Activated CD4-positive, alpha-beta T cell treated with anti-CD3 and anti-CD28 coated beads, Interleukin-2, Interleukin-4, amounts not matched to agents 100 ng/mL and 50 ng/mL, durations not matched to agents 16 hours and 8 hours (primary cell): ENCODE measurements at places on chromosomes 11 and 22.

- no peak for DNase-seq
These were observed 764.8 kb upstream of the FAT3 start for GRCh38 chr11:91459840-91460239.

- peak; percentile 12 for DNase-seq
These were observed 555.8 kb downstream of the BUD13 start for GRCh38 chr11:116217006-116217405.

DNA sequence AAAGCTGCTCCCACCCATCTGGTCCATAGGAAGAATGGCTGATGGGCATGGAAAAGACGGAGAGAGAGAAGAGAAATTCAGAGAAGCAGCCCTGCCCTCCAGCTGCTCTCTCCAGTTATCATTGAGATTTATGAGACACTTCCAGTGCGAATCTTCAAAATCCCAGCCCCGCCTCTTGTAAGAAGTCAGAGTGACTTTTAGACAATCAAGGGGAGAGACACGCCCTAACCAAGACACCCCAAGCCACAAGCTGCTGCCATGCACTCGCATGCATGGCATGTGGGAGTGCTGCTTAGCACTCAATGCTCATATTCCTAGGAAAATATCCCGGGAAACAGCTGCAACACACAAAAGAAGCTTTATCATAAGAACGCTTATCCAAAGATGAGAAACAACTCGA is 110.6 kb upstream of the BID start:
- no peak for DNase-seq

GRCh38 chr11:99739464-99740089 is 718.8 kb downstream of the CNTN5 start:
- peak; percentile 3 for DNase-seq

DNA sequence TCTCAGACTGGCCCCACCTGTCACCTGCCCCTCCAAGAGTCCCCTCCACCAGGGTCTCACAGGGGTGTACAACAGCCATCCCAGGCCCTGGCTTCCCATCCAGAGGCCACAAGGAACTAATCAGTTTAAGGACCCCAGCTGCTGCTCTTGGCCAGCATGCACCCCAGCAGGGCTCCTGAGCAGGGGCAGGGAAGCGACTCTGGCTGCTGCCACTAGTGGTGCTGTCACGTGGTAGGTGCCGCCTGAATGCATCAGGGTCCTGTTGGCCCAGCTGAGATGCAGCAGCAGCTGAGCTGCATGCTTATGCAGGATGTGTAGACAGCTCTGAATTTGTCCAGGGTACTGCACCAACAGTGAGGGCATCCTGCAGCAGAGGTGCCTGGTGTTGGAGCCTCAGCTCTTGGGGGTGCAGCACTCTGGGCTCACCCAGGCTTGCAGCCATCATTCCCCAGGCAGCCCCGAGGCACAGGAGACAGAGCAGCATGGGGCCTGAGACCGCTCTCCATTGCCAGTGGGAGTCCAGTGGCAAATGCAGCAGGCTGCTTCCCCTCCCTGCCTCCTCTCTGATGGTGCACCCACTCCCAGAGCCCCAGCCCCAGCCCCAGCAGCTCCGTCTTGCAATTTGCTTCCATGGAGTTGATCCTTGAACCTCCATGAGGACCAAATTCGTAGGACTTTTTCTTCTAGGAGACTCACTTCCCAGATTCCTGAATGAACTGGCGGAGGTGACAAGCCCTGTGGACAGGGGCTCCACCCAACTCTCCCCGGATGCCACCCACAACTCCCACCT is 98.7 kb downstream of the MPPED1 start:
- DNase-seq, result no peak

GRCh38 chr11:133403900-133404299 is 128.4 kb downstream of the OPCML start:
- peak; percentile 8 for DNase-seq

GRCh38 chr22:26777156-26777801 is 119.9 kb downstream of the MIAT start:
- DNase-seq, result no peak

- no peak for DNase-seq
These were observed 52.9 kb upstream of the SPATA19 start for GRCh38 chr11:133898031-133898769.

DNA sequence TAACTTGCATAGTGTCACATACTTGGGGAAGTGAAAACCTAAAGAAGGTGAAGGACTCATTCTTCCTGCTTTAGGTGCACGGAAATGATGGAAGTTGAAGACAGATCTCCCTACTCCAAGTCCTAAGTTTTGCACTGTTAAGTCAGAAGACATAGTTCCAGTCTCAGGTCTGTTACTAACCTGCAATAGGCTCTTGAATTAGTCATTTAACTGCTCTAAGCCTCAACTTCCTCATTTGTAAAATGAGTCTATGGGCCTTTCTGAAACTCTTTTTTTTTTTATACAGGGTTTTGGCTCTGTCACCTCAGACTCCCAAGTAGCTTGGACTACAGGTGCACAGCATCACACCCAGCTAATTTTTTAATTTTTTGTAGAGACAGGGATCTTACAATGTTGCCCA is 30.8 kb upstream of the POU2AF1 start:
- DNase-seq, result no peak
